ENCODE measurements at places on chromosomes 11 and 22.
A peak's percentile ranks its signal among the peaks of the same experiment; 100 is the strongest.

DNA sequence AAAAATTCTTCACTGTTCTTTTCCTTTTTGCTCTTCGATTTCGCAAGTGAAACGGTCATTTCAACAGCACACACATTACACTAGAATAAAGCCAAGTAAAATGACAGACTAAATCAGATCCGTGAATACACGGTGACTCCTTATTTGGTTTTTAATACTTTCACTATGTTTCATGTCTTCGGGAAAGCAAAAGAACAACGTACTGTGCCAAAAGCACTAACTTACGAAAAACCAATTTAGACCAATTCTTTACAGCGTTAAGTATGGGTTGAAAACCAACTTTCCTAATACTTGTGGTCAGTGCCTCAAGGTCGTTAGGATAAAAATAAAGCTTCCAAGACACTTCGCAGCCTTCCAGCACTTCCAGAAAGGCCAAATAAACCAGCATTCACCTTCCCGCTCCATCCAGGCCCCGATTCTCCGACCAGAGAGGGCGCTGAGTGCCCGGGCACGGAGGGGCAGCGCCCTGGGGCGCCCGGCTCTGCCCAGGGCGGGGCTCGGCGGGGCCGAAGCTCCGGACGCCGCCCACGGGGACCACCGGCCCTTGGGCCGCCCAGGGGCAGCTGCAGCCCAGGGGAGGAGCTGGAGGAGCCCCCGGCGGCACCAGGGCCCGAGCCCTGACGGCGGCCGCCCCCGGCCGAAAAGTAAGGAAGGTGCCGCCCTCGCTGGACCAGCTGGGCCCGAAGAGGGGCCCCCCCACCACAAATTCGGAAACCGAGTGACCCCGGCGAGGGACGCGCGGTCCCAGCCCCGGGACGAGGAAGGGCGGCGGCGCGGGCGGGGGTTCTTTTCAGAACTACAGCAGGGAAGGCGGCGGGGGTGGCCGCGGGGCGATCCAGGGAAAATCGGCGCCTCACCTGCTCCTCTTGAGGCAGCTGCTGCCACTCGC is 499 bp downstream of the ATL3 start:
- no peak for DNase-seq

DNA sequence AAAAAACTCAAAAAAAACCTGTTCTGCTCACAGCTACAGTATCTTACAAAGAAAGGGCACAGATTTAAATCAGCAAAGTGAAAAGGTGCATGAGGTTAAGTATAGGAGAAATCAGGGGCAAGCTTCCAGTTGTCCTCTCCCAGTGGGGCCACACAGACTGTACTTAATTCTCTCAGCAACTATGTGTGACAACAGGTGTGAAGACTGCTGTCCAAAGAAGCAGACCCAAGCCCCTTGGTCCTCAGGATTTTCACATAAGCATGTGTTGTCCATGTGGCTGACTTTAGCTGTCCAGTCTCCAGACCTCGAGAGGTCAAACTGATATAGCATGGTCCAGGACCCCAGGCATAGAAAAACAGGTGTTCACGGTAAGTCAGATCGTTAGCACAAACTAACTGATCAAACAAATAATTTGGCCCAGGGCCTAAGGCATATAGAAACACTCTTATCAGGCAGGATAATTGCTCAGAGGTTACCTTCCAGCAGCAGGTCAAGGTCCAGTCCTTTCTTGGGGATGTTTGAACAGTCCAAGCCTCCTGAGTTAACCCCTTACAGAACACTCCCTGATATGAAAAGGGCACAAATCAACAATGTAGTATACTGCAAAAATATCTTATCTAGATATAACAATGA is 21.1 kb upstream of the CSTF3 start:
- no peak for DNase-seq

DNA sequence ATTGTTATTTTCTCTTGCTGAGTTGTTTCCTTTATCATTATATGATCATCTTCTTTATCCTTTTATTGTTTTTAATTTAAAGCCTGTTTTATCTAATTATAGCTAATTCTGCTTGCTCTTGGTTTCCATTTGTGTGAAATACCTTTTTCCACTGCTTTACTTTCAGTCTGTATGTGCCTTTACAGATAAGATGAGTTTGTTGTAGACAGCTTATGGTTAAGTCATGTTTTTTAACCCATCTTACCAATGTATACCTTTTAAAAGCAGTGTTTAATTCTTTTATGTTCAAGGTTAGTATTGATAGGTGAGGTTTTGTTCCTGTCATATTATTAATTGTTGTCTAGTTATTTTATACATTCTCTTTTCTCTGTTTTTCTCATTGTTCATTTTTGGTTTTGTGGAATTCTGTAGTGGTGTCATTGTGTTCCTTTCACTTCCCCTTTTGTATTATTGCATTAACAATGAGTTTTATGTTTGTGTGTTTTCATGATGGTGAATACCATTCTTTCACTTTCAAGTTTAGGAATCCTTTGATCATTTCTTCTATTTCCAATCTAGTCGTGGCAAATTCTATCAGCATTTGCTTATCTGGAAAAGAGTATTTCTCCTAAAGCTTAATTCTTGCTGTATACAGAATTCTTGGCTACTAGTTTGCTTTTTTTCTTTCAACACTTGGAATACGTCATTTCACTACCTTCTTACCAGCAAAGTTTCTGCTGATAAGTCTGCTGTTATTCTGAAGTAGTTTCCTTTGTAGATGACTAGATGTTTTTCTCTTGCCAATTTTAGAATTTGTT is 21.8 kb downstream of the OR5AN1 start:
- no peak for DNase-seq

GRCh38 chr11:132957881-132958280 is 574.4 kb downstream of the OPCML start:
- DNase-seq: no peak

- peak; percentile 32 for DNase-seq
Observed at GRCh38 chr11:63613517-63614135, 607 bp downstream of the PLAAT3 start.

GRCh38 chr11:129894278-129895125 is 876 bp downstream of the NFRKB start:
- no peak for DNase-seq

DNA sequence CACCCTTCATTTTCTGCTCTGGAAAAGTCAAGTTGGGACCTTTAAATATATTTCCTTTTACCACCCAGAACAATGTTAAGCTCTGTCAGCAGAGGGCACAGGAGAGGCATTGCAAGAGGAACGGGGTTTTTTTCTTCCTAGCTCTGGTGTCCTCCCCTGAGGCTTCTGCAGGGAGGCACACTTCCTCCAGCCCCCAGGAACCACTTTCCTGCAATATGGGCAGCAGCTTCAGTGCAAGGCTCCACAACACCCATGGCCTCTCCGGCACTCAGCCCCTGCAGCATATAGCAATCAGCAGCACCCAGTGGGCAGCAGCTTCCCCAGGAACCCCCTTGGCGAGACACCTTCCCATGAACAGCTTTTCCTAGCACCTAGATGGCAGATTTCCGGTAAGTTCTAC is 101.4 kb downstream of the SYT9 start:
- no peak for DNase-seq

DNA sequence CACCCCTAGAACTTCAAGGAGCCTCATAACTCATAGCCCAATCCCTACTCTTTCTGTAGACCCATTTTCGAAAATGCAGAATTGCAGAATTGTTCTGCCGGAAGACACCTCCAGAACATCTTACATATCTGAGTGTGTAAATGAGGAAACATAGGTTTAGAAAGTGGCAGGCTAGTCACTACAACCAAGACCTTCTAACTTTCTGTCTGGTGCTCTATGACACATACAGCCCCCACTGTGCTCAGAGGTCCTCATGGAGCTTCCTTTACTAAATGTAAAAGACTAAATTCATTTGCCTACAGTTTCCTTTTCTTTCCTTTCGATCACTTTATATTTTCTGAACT is 132.1 kb upstream of the DDI1 start:
- DNase-seq: no peak

GRCh38 chr22:48868554-48868953 is 959.1 kb downstream of the BRD1 start:
- no peak for DNase-seq

DNA sequence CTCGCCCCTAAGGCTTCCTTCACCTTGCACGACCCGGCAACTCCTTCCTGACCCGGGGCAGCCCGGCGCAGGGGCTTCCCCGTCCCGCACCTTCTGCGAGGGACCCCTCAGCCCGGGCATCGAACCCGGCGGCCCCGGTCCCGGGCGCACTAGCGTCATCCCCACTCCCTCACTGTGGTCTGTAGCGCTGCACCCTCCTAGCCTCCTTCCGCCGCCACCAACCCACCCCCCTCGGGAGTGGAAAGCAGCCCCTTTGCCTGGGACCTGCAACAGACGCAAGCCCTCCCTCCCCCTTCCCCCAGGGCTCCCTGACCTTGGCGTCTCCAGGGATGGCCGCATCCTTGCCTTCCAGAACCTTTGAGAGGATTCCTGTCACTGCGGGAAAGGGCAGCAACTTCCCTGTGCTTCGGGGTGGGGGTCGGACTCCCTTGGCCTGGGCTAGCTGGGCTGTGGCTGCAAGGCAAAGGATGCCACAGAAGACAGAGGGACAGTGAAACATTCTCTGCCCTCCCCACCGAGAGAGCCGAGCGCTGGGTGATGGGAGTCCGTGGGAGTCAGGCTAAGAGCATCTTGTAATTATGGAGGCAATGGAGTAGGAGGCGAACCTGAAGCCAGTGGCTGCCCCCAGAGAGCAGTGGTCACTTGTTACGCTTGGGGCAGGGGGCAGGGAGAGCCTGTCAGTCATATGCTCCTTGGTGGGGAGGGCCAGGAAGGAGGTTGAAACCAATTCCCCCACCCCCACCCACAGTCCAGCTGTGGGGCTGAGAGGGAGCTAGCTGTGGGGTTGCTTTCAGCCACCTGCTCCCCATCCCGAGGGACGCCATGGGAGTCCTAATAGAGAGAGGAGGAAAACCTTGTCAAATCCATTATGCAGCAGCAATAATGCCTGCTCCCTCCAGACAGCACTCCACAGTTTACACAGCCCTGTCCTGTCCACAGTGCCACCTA is 920 bp downstream of the TMEM132A start:
- no peak for DNase-seq

DNA sequence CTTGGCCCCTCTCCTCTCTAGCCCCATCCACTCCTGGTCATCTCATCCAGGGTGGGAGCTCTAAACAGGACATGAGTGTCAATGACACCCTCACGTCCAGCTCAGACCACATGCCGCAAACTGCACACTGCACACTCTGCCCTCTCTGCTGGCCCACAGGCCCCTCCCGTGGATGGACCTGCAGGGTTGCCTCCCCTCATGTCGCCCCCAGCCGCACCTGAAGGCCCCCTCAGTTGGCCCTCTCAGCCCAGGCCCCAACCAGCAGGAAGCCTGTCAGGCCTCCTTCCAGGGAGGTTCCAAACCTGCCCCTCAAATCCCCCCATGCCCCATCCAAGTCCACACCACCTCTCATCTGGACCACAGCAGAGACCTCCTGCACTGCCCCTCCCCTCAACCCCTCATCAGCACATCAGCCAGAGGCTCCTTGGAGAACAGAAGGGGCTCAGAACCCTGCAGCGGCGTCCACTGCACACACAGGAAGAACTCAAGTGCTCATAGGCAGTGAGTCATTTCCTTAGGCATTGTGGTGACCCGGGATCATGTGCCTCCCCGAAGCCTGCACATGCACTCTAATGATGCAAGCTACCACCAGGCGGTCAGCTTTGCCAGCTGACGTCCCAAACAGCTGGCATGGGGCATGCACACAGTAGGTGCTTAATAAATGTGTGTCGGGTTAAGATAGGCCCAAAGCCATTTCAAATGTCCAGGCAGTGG is 12.9 kb upstream of the CDKN1C start:
- DNase-seq: peak; percentile 64

DNA sequence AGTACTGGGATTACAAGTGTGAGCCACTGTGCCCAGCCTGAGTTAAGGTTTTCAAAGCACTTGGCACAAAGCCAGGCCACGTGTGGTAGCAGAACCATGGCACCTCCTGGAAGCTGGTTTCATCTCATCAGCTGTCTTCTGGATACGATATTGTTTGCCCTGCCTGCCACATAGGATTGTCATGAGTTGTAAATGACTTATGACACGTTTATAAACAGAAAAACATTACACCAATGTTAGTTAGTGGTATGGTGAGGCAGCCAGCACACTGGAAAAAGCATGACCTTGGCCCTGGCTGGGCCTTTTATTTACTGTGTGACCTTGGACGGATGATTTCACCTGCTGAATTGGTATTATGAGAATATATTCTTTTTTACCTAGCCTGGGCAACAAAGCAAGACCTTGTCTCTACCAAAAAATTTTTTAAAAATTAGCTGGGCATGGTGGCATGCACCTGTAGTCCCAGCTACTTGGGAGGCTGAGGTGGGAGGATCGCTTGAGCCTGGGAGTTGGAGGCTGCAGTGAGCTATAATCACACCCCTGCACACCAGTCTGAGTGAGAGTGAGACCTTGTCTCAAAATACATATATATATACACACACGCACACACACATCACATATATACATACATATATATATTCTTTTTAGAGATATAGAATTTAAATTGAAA is 24.0 kb upstream of the MYH9 start:
- DNase-seq: peak; percentile 12

GRCh38 chr11:114136686-114137640 is 77.5 kb downstream of the ZBTB16 start:
- no peak for DNase-seq

GRCh38 chr22:24066865-24067264 is 55.8 kb downstream of the CABIN1 start:
- no peak for DNase-seq

- no peak for DNase-seq
Observed at GRCh38 chr22:43435851-43436811, 24.3 kb downstream of the MPPED1 start.

DNA sequence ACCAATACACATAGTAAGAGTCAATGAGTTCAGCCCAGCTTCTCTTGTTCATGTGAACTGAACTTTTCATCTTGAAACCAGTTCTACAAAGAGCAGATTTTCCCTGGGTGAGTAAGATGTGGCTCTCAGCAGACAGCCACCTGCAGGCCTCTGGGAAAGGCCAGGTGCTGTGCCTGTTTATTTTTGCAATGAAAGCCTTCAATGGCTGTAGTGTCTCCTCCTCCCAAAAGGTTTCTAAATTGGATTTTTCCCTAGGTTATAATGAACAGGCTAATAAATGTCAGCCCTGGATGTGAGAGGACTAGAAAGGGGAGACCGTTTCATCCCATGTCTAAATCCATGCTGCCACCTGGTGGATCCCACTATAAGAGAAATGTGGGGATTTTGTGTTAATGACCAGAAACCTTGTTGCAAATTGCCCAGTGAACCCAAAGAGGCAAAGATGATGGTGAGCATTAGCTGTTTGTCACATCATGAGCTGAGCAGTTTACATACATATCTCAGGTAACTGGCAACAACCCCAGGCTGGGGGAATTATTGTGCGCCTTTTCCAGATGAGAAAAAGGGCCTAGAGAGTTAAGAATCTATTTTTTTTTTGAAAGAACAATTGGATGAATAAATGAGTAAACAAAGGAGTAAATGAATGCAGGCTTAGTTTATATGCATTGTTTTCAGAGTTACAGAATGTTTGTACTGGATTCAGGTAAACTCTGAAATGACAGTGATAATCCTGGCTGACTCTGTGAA is 12.7 kb downstream of the C11orf91 start:
- no peak for DNase-seq

- no peak for DNase-seq
Observed at GRCh38 chr22:21861264-21861848, 6.1 kb downstream of the MAPK1 start.
